Aorta (tissue), 5 donors: ENCODE measurements at places on chromosomes 16 and 17. TPM values are rescaled to one million over a fixed set of nuclear protein-coding genes. Genes with fewer than 3 reads are reported as not detected.

Gene MYH2
- not detected for total RNA-seq

Gene GFAP
- total RNA-seq, result 2.3 TPM

Gene YBX2
- total RNA-seq, result 0.60 TPM

Gene TMEM204
- total RNA-seq, result 52.1 TPM

Gene KIF19
- total RNA-seq, result 5.1 TPM

Gene RAC3
- total RNA-seq, result not detected

Gene RNF112
- 5.4 TPM for total RNA-seq

Gene DNASE1L2
- 1.1 TPM for total RNA-seq

Gene KRTAP4-3
- not detected for total RNA-seq

Gene LYRM1
- 18.1 TPM for total RNA-seq

Gene ARSG
- total RNA-seq, result 5.4 TPM

Gene DOC2B
- 16.3 TPM for total RNA-seq

Gene CHAD
- not detected for total RNA-seq

DNA sequence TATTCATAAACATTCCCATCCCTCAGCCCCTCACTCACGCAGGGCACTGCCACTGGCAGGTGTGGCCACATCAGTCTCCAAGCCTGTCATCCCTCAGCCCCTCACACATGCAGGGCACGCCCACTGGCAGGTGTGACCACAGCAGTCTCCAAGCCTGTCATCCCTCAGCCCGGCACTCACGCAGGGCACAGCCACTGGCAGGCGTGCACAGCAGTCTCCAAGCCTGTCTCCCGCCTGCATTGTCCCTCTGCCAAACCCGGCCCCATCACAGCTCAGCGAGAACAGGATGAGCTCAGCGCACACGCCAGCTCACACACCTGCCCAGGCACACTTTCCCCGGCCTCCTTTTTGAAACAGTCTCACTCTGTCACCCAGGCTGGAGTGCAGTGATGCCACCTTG, 11.4 kb upstream of the KREMEN2 start:
- peaks cover 4% of the 10 kb centered on the region for H3K36me3 ChIP-seq
- no peaks in the 10 kb centered on the region for H3K27me3 ChIP-seq
- H3K4me3 ChIP-seq, result no peak overlapping the region
- no peak overlapping the region for H3K27ac ChIP-seq
- H3K4me1 ChIP-seq, result no peaks in the 10 kb centered on the region

DNA sequence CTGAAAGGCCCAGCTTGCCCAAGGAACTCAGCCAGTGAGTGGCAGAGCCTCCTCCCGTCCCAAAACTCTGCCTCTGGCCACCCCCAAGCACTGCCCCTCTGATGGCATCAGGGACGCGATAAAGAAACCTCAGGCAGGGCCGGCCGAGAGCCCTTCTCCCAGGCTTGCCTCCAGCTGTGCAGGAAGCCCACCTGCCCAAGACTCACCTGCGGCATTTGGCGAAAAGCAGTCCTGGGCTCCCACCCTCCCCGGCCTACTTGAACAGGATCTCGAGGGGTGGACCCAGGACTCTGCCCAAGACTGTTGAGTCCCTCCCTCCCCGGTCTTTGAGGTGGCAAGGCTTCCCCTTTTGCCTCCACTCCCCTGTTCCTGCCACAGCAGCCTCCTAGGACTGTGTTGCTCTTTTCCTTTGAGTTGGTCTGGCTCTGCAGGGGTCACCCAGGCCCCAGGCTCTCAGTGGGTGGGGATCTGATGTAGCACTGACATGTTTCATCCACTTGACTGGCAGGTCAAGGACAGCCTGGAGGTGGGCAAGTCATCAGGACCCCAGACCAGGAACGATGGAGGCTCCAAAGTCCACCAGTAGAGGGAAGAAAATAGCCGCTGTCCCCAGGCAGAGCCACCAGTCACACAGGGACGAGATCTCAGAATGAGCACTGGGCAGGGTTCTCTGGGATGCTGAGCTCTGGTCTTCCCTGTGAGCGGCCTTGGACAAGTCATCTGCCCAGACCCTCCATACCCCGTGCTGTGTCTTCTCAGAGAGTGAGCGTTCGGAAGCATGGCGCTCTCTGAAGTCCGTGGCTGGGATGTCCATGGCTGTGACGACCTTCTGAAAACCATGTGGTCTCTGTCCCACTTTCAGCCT, 111.0 kb upstream of the TNRC6C start:
- H3K27ac ChIP-seq, result no peak overlapping the region
- DNase-seq, result peak; percentile 62
- no peaks in the 10 kb centered on the region for H3K4me1 ChIP-seq
- no peak overlapping the region for H3K4me3 ChIP-seq

- no peak for DNase-seq
- H3K27me3 ChIP-seq, result no peaks in the 10 kb centered on the region
- no peaks in the 10 kb centered on the region for H3K4me1 ChIP-seq
These were observed 28.0 kb downstream of the LLGL2 start for GRCh38 chr17:75553295-75554110.

- no peak for DNase-seq
- H3K36me3 ChIP-seq, result no peaks in the 10 kb centered on the region
- H3K4me3 ChIP-seq, result no peak overlapping the region
- H3K4me1 ChIP-seq, result no peaks in the 10 kb centered on the region
- no peak overlapping the region for H3K27ac ChIP-seq
- H3K27me3 ChIP-seq, result no peaks in the 10 kb centered on the region
These were observed 95.2 kb upstream of the IRX3 start for GRCh38 chr16:54381601-54382313.

- no peaks in the 10 kb centered on the region for H3K4me1 ChIP-seq
- H3K27ac ChIP-seq, result no peak overlapping the region
- no peaks in the 10 kb centered on the region for H3K36me3 ChIP-seq
- DNase-seq, result no peak
- H3K4me3 ChIP-seq, result no peak overlapping the region
These were observed 33.3 kb upstream of the SRSF1 start for GRCh38 chr17:58040386-58040785.

DNA sequence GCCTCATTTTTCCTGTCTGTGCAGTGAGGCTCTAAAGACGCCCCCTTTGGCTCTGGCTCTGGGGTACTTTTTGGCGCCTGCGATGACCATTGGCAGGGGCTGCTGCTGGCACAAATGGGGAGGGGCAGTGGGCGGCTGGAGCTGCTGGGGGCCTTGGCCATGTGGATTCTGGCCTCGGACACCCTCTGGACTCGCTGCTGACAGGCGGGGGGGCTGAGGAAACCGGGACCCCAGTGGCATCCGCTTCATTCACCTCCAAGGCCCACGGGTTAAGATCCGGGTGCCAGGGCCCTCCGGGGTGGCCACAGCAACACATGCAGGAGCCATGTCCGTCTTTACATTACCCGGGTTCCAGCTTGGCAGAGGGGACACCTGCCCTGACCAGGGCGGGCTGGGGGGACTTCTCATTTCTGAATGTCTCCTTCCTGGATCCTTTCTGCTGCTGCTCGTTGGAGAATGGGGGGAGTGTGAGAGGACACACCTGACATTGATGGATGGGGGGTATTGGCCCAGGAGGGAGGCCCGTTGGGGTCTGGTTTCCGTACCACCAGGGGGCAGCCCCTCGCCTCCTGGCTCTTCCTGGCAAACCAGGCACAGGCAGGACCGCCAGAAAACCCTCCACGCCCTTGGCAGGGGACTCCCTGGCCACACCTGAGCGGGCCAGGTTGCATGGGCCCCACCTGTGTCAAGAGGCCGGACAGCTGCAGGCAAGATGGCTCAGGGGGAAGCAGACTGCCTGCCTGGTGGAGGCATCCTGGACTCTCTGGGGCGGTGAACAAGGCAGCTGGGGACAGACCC, 21.8 kb downstream of the GSE1 start:
- H3K4me1 ChIP-seq, result no peaks in the 10 kb centered on the region
- H3K27ac ChIP-seq, result no peak overlapping the region
- no peaks in the 10 kb centered on the region for H3K27me3 ChIP-seq
- no peak overlapping the region for H3K4me3 ChIP-seq

DNA sequence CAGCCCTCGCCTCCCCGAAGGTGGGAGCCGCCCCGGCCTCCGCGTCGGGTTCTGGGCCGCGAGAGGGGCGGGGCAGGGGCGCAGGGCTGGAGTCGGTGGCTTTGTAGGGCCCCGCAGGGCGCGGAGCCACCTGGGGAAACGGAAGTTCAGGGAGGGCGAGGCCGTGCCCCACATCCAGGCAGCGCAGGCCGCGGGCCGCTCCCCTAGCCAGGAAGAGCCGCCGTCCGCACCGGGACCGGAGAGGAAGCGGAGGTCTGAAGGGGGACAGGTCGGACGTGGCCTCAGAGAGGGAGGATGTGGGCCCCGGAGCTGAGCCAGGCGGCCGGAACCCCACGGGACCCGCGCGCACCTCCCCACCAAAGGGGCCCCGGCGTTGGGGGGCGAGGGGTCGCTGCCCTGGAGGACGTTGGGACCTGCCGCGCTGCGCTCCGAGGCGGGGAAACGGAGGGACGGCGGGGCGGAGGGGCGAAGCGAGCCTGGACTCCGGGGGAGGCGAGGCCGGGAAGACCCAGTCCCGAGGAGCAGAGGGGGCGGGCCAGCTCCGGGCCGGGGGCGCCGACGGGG, 482 bp upstream of the SLC16A3 start:
- no peaks in the 10 kb centered on the region for H3K4me1 ChIP-seq
- no peak overlapping the region for H3K27ac ChIP-seq
- no peak overlapping the region for H3K4me3 ChIP-seq

GRCh38 chr16:88088161-88088581, 136.9 kb downstream of the BANP start:
- no peak overlapping the region for H3K4me3 ChIP-seq
- no peaks in the 10 kb centered on the region for H3K27me3 ChIP-seq
- peak; percentile 67 for DNase-seq
- H3K27ac ChIP-seq, result no peak overlapping the region
- no peaks in the 10 kb centered on the region for H3K4me1 ChIP-seq

DNA sequence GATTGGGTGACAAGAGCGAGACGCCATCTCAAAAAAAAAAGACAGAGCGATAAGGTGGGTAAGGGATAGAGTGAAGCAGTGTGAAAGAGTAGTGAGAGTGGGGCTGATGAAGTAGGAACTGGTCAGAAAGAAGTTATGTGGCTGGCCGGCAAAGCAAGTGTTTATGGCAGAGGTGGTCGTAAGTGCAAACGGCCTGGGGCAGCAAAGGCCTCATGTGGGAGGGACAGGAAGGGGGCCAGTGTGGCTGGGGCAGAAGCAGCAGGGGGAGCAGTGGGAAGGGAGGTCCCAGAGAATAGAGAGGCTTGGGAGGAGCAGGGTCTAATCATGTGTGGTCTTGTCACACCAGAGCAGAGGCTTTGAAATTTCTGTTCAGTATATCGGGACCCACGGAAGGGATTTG, 186.2 kb downstream of the HS3ST3B1 start:
- H3K4me3 ChIP-seq, result no peak overlapping the region
- no peaks in the 10 kb centered on the region for H3K36me3 ChIP-seq
- no peak for DNase-seq
- no peak overlapping the region for H3K27ac ChIP-seq

- H3K27me3 ChIP-seq, result no peaks in the 10 kb centered on the region
- H3K4me3 ChIP-seq, result no peak overlapping the region
- no peaks in the 10 kb centered on the region for H3K4me1 ChIP-seq
- peak; percentile 98 for DNase-seq
These were observed 10.3 kb upstream of the TVP23A start for GRCh38 chr16:10828851-10829366.

GRCh38 chr16:51900221-51900780, 646.6 kb downstream of the TOX3 start:
- H3K4me3 ChIP-seq, result no peak overlapping the region
- no peaks in the 10 kb centered on the region for H3K27me3 ChIP-seq
- H3K27ac ChIP-seq, result no peak overlapping the region
- H3K36me3 ChIP-seq, result no peaks in the 10 kb centered on the region

GRCh38 chr17:60989379-60989778, 311.7 kb downstream of the BCAS3 start:
- H3K4me3 ChIP-seq, result no peak overlapping the region
- H3K27me3 ChIP-seq, result no peaks in the 10 kb centered on the region
- DNase-seq, result no peak
- no peak overlapping the region for H3K27ac ChIP-seq

DNA sequence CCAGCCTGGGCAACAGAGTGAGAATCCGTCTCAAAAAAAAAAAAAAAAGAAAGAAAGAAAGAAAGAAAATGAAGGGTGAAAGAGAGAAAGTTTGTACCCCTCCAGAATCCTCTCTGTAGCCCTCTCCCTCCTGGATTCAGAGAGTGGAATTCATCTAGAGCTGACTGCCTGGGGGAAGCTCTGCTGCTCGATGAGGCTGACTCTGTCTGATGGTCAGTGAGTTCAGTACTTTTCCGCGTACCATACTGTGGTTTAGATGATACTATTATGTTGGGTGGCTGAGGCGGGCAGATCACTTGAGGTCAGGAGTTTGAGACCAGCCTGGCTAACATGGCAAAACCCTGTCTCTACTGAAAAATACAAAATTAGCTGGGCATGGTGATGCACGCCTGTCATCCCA, 14.8 kb downstream of the TMEM94 start:
- H3K4me3 ChIP-seq, result no peak overlapping the region
- no peak overlapping the region for H3K27ac ChIP-seq
- no peak for DNase-seq
- no peaks in the 10 kb centered on the region for H3K4me1 ChIP-seq

GRCh38 chr16:65415460-65415859, 293.6 kb upstream of the CDH11 start:
- no peaks in the 10 kb centered on the region for H3K4me1 ChIP-seq
- no peak for DNase-seq
- no peak overlapping the region for H3K27ac ChIP-seq
- H3K27me3 ChIP-seq, result no peaks in the 10 kb centered on the region
- no peak overlapping the region for H3K4me3 ChIP-seq
- H3K36me3 ChIP-seq, result no peaks in the 10 kb centered on the region

DNA sequence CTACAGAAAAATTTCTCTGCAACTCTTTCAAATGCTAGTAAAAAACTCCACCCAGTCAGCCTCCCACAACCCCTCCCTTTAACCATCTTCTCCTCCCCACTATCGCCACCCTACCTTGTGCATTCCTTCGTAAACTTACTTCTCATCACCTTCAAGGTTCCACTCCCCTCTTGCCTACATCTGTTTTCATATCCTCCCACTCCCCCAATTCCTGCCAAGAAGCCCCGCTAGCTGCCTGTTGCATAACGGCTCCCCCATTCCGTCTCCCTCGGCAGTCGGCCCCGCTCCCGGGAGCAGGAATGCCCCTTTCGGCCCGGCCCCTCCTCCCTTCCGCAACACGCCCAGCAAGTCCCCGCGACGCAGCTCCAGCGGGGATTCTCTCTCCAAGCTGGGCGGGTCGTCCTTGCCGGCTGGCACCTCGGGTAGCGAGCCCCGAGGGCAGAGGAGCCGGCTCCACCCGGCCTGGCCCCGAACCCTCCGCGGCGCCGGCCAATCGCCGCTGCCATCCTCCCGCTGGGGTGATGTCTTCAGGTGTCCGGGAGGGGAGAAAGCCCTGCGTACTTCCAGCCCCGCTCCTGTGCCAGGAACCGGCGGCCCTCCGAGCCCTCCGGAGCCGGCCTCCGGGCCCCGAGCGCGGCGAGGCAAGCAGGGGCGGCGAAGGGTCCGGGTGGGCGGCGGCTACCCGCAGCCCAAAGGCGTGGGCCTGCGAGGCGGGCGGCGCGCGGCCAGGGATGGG, 1.5 kb downstream of the PHLPP2 start:
- H3K4me3 ChIP-seq, result peak overlapping the region; percentile 93
- peaks cover 2% of the 10 kb centered on the region for H3K36me3 ChIP-seq
- peak; percentile 90 for DNase-seq
- no peaks in the 10 kb centered on the region for H3K4me1 ChIP-seq

- no peaks in the 10 kb centered on the region for H3K4me1 ChIP-seq
- no peaks in the 10 kb centered on the region for H3K27me3 ChIP-seq
- H3K4me3 ChIP-seq, result no peak overlapping the region
- no peaks in the 10 kb centered on the region for H3K36me3 ChIP-seq
These were observed 736.8 kb upstream of the CA10 start for GRCh38 chr17:52895272-52895671.
